ENCODE measurements at places on chromosomes 7 and 10.

DNA sequence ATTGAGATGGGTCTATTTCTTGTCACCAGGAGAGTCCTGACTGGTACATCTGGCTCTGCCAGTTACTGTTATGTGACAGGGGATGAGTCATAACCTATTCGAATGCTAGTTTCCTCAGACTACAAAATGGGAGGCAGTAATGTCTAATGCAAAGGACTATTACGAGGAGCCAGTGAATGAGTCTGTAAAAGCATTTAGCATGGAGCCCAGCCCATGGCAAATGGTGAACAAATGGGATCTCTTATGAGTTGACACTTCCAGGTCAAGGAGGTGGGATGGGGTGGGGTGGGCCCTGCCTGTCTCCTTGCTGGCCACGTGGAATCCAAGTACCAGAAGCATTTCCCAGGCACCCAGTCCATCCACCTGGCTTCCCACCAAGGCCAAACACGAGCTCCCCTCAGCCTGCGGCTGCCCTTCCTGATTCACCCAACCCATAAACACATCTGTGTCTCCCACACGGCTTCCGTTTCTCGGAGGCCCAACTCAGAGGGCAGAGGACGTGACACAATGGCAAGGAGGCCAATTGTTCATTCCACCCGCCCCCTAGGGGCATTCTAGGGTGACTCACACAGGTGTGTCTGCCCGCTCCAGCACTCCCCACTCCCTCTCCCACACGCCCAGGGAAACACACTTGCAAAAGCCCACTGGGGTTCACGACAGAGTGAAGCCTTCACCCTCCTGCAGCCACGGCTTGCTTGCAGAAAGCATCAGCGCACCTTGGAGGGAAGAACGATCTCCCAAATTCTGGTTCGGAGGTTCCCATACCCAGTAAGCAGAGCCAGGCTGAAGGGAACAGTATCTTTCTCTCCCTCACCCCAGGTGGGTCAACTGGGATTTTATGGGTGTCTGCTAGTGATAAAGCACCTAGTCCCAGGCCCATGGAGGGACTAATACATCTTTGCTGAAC, 109.8 kb downstream of the SH3PXD2A start:
- DNase-seq = peak; percentile 17

DNA sequence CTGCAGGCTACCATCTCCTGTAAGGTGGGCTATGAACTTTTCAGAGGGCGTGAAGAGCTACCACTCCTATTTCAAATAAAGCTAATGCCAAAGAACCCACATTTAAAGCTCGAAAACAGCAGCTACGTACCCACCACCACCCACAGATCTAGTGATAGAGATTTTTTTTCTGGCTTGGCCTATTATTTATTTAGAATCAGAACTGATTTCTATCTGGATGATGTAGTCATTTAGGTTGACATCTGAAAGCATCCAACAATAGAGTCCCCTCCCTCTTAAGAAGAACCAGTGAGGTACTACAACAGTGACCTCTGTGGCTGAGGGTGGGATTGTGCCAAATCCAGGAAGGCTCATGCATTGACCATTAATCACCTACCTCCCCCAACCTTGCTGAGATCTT, 113.8 kb upstream of the ADO start:
- no peak for DNase-seq

- no peak for DNase-seq
These were observed 62.9 kb downstream of the SLC29A4 start for GRCh38 chr7:5345671-5346070.

DNA sequence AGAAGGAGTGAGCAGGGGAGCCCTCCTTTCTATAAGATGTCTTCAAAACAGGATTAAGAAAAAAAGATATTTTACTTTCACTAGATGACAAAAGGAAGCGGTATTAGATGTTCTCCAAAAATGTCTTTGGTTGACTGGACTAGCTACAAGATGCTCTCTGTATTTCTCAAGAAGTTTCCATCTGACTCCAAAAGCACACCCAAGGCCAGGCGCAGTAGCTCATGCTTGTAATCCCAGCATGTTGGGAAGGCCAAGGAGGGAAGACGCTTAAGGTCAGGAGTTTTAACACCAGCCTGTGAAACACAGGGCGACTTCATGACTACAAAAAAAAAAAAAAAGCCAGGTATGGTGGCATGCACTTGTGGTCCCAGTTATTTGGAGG, 84.5 kb downstream of the PIP4K2A start:
- DNase-seq = no peak

GRCh38 chr10:11359869-11360268, 251.6 kb downstream of the USP6NL start:
- no peak for DNase-seq

DNA sequence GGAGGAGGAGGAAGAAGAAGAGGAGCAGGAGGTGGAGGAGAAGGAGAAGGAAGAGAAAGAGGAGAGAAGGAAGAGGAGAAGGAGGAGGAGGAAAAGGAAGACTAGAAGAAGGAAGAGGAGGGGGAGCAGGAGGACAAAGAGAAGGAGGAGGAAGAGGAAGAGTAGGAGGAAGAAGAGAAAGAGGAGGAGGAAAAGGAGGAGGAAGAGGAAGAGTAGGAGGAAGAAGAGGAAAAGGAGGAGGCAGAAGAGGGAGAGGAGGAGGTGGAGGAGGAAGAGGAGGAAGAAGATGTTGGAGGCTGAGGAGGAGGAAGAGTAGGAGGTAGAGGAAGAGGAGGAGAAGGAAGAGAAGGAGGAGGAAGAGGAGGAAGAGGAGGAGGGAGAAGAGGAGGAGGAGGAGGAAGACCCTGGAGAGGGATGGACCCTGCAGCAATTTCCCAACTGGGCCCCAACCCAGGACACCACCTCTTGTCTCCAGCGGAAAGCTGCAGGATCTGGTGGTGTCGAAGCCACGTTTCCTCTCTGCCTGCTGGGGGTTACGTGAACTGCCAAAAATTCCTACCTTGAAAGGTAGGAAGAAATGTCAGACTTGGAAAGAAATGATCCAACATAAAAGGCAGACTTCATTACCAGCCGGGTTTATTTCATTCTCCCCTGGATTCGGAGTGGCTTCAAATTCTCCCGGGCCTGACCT, 38.9 kb downstream of the COL26A1 start:
- no peak for DNase-seq

DNA sequence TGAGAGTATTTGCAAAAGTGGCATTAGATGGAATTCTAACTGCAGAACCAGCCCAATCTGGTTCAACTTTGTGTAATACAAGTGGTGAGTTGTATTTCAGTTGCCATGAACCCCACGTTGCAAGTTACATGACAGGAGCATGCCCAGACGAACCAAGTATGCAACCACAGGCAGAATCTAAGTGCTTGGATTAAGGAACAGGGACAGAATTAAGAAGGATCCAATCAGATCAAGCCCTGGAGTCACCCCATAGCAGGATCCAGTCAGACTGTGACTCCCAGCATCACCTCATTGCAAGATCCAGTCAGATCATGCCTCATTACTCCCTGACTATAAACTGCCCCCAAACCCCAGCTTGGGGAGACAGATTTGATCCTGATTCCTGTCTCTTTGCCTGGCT, 388.7 kb upstream of the NRP1 start:
- no peak for DNase-seq

- DNase-seq = no peak
These were observed 885.1 kb downstream of the CCSER2 start for GRCh38 chr10:85213493-85213892.

DNA sequence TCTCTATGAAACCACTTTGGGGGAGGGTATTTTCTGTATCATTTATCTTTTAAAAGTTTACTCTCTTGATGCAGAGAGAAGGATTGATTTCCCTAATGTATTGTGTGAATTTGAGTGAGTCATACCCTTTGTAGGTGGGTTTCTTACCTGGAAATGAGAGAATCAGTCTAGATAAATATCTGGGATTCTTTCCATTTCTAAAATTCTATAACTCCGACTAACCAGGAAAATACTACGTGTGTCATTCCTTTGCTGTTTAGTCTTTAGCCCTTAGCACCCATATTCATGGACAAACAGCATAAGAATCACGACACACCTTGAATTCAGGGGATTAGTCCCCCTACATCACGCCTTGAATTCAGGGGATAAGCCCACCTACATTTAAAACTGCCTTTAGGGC, 139.1 kb downstream of the GATA3 start:
- DNase-seq = no peak

DNA sequence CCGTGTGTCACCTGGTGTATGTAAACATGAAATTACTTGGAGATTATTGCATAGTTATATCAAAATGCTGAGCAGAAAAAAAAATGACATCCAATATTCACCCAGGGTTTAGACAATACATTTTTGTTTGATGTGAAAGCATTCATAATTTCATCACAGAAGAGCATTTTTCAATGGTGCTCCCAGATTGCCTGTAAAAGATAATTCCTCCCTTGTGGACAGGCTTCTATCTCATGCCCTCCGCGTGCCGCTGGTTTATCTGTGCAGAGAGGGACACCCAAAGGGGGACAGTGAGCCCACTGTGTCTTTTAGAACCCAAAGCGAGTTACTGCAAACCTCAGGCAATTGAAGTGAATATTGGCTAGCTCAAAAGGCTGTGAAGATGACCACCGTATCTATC, 126.2 kb upstream of the KLF6 start:
- no peak for DNase-seq

DNA sequence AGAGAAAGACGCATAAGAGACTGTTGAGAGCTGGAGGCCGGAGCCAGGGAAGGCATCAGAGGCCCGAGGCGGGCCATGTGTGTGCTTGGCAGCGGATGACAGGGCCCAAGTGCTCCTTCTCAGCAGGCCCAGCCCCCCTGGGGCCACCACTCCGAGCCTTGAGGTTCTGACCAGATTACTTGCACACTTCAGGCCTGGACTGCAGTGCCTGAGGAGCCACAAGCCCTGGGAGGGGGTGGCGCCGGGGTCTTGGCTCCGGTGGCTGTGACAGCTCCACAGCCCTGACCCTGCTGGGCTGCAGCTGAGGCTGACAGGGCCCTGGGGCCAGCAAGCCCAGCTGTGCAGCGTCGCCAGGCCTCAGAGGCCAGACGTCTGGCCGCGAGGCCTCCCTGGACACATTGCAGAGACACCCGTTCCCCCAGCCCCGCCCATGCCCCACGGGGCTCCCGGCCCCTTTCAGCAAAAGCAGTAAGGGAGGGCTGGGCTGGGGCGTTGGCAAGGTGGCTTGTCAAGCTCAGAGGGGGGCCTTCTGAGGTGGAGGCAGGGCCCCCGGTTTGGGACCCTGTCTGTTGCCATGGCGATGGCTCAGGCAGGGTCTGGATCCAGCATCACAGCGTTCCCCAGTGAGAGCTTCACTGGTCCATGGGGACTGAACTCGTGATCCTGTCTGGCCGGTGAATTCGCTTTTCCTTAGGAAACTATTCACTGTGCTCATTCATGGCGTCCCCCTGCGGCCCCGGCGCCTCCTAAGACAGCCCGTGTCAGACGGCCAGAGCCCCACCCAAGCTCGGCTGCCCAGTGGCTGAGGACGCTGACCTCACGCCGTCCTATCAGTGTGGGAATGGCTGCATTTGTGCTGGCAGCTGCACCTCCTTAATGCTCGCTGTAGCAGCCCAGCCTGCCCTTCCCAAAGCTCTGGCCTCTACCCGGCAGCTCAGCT, 5.7 kb downstream of the ELN start:
- DNase-seq = no peak

DNA sequence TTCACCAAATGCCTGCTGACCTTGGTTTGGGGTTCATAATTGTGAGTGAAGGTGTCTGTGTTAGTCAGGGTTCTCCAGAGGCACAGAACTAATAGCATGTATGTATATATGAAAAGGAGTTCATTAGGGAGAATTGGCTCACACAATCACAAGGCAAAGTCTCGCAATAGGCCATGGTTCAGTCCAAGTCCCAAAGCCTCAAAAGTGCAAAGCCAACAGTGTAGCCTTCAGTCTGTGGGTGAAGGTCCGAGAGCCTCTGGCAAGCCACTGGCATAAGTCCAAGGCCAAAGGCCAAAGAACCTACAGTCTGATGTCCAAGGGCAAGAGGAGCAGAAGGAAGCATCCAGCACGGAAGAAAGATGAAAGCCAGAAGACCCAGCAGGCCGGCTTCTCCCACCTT, 257.6 kb upstream of the SHH start:
- DNase-seq = no peak

DNA sequence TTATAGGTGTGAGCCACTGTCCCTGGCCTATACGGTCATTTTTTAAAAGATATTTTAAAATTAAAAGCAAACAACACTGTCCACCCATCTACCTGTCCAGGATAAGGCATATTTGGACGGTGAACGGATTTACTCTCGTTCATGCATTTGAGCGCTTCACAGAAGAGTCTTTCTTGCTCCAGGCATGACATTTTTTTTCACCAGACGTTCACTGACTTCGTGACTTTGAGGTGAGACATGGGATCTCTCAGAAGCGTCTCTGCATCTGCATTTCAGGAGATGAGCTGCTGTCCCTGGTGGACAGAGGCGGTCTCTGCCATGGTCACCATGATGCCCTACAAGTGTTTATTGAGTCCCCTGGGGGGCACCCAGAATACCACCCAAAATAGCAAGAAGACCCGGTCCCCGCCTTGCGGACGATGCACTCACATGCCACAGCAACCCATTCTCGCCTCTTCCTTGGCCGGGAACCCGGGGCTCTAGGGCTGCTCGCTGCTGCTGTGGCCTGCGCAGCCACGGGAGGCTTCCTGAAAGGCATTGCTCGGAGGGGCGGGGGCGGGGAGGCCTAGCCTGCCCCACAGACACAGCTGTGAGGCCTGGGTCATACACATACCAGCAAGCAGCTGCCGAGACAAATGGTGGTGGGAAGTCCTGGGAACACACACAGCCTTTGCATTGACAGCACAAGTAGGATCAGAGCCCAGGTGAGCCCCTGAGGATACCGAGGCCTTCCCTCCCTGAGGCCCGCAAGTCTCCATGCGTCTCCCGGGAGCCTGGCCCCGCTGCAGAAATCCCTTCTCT, 84.4 kb downstream of the RGS10 start:
- DNase-seq = no peak

DNA sequence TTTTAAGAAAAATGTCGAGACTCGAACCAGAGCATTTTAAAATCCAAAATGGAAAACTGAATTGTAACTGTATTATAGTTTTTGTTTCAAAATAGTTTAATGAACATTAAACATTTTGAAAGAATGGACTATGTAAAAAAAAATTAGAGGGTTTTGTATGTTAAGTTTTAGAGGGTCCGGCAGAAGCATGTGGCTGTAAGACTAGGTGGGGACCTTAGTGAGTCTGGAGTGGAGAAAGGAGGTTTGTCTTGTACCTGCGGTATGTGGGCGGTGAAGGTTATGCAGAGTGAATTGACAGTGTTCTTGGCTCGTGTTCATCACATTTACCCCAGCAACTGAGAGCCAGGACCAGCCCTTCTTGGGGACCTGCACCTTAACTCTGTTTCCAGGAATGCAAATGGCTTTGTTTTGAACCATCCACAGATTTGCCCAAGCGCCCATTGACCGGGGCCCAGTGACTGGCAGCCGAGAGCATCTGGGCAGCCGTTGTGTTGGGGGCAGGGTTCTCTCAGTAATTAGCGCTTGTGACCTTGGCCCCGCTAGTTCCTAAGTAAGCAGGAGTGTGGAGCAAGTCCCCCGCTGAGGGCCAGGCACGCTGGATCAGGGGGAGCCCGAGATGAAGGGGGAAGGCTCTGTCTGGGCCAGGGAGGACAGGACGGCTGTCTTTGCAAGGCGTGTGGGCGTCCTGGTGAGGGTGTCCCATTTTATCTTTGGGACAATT, 1.4 kb upstream of the KLF6 start:
- DNase-seq = no peak

DNA sequence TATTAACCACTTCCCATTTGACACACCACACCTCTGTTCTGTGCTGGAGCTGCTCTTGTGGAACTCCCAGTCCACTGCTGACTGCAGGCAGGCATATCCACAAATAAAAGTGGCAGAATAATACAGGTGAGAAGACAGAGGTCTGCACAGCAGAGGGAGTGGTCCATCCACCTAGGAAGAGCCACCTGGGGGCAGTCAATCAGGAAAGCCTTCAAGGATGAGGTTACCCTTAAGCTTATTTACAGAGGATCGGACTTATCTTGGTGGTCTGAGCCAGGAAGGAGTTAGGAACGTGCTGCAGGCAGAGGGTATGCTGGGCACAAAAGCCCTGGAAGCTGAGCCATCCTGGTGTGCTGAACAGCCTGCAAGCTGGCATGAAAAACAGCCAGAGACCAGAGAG, 78.7 kb downstream of the FRMPD2 start:
- no peak for DNase-seq
